HAP-1 (cell line): ENCODE measurements at places on chromosomes 4 and X.

- DNase-seq: no peak
Observed at GRCh38 chr4:11966782-11967181, 538.1 kb upstream of the HS3ST1 start.

GRCh38 chr4:150382028-150382427 lies 199.9 kb upstream of the MAB21L2 start:
- no peak for DNase-seq

GRCh38 chr4:40196724-40197281 lies at the start of gene RHOH:
Gene RHOH (plus strand): TSS chr4:40197031. CDS start chr4:40243387, 46,356 bp downstream.
- peak; percentile 26 for DNase-seq

DNA sequence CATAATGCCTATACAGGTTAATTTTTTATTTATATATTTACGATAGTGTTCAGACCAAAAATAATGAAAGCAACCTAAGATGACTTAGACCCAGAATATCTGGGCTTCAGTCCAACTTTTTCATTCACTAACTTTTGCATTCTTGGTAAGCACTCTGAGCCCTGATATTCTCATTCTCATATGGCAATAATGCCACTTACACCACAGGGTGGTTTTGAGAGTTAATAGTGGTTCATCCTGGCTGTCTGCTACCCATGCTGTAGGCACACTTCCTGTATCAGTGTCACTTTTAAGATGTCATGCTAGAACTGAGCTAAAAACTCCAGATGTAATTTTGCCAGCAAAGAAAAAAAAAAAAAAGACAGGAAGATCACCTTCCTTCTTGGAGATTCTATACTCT lies 508.7 kb upstream of the FMR1 start:
- no peak for DNase-seq

GRCh38 chrX:118523920-118524319 lies 28.3 kb downstream of the DOCK11 start:
- no peak for DNase-seq

- peak; percentile 44 for DNase-seq
Observed at GRCh38 chr4:2843941-2844584, 419 bp downstream of the ADD1 start.

GRCh38 chr4:125688841-125689240 lies 374.1 kb downstream of the FAT4 start:
- no peak for DNase-seq

- DNase-seq: no peak
Observed at GRCh38 chrX:11913001-11913400, 155.0 kb downstream of the MSL3 start.

GRCh38 chr4:184385705-184386141 lies 88.6 kb downstream of the IRF2 start:
- no peak for DNase-seq

DNA sequence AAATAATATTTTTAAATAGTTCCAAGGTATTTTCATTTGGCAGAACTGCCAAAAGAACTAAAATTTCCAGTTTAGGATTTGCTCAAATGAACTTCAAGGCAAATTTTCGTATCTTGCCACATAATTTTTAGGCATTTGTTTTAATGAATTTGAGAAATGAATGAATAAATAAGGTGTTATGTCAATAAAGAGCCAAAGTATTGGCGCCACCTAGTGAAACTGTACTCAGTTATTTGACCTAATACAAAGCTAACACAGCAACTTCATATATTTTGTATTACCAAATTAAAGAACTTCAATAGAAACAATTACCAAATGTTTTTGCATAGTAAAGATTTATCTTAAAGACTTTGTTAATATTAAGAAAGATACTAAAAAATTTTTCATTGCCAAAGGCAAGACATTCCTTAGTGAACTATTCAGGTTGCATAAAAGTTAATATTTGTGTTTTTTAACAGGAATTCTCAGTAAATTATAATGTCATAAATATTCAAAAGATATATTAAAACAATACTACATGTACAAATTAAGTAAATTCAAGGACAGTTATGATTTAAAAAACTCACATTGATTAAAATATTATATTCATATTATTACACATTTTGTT lies 50.3 kb downstream of the STPG2 start:
- DNase-seq: peak; percentile 12

DNA sequence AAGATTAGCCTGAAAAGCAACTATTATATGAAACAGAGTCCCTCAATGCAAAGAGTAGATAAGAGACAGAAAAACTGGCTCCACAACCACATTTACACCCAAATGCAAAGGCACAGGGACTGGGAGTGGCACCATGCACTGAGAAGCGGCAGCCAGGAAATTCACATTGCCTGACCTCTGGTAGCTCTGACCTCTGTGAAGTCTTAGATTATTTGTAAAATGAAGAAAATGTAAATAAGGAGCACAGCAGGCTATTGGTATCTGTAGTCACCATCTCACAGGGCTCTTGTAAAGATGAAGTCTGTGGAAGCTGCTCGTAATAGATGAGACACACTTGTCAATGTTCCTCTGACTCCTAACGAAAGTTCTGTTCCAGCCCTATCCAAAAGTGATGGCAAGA lies 69.7 kb downstream of the FAT1 start:
- DNase-seq: no peak

DNA sequence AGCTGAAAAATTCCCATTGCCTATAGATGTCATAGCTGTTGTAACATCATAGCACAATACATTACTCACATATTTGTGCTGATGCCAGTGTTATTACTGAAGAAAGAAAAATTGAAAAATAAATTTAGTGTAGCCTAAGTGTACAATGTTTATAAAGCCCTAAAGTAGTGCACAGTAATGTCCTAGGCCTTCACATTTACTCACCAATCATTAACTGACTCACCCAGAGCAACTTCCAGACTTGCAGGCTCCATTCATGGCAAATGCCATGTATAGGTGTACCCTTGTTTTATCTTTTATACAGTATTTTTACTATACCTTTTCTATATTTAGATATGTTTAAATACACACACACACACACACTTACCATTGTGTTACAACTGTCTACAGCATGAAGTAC lies 265.4 kb upstream of the MAGEB18 start:
- DNase-seq: no peak

- DNase-seq: no peak
Observed at GRCh38 chr4:47747211-47747610, 90.7 kb downstream of the CORIN start.

DNA sequence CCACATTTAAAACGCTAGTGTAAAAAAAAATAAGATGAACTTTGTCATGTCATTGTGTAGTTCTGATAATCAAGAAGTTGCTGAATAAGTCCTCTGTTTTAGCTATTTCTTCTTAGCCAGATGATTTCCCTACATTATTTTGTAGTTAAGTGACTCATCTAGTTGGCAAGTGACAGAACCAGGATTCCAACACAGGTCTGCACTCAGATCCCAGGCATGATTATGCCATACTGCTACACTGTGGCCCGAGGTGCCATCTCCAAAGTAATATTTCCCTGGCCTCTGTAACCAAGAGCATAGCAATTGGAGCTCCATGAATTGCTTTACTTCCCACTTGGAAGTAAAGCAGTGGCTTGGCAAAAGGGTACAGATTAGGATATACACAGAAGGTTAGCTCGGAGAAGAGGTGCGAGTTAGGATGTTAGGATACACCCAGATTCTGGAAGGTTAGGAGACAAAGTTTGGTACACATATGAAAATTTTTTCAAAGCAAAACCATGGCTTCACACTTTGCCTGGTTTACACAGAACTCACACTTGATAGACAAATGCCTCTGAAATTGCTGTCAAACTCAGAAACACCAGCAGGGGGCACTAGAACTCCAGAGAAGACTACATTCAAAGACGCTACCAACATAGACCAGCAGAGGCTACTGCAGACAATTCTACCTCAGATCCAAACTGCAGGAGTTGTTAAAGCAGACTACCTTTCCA lies 41.4 kb downstream of the SRPX2 start:
- DNase-seq: peak; percentile 78

DNA sequence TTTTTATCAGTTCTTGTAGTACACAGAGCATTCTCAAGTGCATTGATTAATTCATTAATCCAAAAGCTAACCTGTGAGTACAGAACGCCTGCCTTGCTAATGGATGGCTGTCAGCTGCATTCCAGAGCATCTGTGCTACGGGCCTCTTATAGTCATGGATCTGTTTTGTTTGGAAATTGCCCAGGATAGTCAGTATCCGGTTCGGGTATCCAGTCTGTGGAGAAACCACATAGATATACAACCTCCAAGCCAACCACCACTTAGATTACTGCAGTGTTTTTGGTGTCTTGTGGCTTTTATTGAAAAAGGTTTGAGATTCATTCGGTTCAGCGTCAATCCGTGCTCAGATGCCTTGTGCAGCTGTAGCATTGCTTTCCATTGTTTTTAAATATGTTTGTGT lies 4.0 kb downstream of the LAP3 start:
- DNase-seq: no peak

DNA sequence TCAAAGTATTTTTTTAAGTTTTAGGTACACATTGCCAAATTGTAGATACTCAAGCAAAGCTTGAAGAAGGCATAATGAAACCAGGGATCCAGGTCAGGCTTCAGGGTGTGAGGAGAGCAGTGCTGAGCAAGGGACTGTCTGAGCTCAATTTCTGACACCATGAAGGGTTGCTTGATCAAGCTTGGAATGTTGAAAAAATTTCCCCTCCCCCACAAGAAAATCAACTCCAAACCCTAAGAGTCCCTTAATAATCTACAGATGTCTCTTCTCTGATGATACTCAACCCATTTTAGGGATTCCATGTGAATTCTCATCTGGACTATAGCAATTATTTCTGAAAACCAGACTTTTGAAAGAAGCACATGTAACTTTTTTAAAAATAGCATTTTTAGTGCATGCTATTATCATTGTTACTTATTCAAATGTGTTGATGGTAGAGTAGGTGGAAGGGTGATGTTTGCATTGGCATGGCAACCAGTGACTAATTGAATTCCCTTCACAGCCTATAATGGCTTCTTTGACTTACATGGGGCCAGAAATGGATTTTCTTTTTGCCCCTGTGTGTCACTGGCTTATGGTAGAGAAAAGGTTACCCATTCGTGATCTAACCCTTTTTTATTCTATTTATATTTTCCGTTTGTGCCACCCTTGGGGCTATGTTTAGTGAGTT lies 252.0 kb downstream of the FBXW7 start:
- DNase-seq: no peak

DNA sequence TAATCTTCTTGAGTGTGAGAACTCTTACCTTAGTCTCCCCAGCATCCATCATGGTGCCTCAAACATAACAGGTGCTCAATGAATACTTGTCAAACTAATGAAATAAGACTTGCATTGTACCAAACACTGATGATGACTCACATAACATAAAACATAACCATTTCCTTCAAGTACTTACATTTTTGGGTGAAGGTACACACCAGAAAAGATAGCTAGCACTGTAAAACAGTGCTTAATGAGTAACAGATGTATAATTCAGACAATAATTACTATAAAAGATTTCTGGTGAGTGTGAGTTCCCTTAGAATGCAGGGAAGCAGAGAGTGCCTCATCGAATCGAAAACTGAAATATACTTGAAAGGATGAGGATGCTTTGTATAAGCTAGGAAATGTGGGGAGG lies 70.1 kb upstream of the HCCS start:
- no peak for DNase-seq
